ENCODE measurements at places on chromosomes 5 and 9. TPM values are rescaled to one million over a fixed set of nuclear protein-coding genes. Genes with fewer than 3 reads are reported as not detected.

Gene UTP15
- total RNA-seq = 9.5 TPM

Gene IFNA2
- not detected for total RNA-seq

Gene TRIM14
- 3.9 TPM for total RNA-seq

Gene TLX3
- total RNA-seq = not detected

- DNase-seq = no peak
These were observed 460.8 kb downstream of the ENC1 start for GRCh38 chr5:74179701-74180100.

DNA sequence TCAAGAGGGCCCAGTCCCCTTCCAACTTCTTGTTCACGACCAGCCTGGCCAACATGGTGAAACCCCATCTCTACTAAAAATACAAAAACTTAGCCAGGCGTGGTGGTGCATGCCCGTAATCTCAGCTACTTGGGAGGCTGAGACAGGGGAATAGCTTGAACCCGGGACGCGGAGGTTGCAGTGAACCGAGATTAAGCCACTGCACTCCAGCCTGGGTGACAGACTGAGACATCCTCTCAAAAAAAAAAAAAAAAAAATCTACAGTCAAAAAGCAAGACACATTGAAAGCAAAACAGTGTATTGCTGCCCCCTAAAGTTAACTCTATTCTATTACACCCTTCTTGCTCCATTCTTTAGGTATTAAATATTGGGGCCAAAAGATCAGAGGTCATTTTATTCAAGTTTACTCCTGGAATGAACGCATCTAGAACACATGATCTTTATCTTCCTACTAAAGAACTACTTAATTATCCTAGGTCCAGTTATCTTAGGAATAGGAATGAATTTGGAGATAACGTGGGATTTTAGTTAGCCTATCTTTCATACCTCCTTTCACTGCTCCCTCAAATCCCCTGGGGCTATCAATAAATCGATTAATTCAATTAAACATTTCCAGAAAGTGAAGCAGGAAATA lies 2.4 kb downstream of the ATG12 start:
- no peak for DNase-seq

GRCh38 chr9:72022841-72023240 lies 37.6 kb downstream of the C9orf57 start:
- no peak for DNase-seq

- no peak for DNase-seq
These were observed 175.6 kb upstream of the NREP start for GRCh38 chr5:111932628-111933027.

DNA sequence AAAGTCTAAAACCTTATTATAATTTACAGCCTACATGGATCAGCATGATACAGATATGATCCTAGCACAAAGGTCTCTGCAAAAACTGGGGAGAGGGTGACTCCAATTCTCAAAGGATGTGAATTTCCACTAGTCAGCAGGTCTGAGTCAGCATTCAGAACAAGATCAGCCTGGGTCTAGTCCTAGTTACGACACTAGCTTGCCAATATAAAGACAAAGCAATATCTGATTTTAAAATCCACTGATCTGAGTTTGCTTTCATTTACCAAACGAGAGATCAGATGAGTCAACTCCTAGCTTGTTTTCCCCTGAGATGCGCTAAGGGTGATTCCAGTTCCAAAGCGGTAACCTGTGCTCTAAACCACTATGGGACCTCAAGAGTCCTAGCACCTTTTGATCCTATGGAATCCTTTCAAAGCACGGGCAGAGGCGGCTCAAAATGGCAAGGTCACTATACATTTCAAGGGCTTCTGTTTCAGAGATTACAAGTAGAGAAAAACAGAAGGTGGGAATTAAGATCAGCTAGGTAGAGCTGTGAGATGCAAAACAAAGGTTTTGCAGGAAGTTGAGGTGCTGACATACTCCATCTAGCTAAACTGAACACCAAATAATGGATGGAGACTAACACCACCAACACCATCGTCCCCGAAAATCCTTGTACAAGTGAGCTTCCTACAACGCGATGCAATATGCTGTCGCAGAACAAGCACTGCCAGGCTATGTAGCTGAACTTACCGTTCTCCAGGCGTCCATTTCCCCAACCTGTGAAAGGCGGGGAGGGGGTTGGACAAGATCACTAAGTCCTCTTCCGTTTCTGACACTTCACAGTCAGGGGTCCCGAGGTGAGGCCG lies 906 bp downstream of the SLC25A51 start:
- DNase-seq = no peak

Measured in glomerular endothelial cell (primary cell).